CD4-positive, alpha-beta T cell treated with Interleukin-4 for 1 hour (primary cell): ENCODE measurements at places on chromosomes 3 and 15.
A peak's percentile ranks its signal among the peaks of the same experiment; 100 is the strongest.

GRCh38 chr15:63752075-63752684 lies 81.6 kb downstream of the HERC1 start:
- DNase-seq = peak; percentile 74

- no peak for DNase-seq
Observed at GRCh38 chr15:68921926-68922325, 8.4 kb upstream of the SPESP1 start.

DNA sequence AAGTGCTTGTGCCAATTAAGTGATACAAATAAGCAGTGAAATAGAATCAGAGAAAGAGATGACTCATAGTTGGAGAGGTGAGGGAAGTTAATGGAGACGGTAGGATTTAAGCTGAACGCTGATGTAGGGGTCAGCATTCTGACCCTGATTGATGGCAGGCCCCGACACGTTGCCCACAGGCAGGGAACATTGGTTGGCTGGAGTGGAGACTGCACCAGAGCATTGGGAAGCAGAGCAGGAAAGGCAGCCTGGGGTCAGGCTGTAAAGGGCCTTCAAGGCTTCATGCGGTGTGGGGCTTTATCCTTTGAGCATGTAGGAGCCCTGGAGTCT lies 68.6 kb downstream of the DCUN1D1 start:
- DNase-seq = no peak

DNA sequence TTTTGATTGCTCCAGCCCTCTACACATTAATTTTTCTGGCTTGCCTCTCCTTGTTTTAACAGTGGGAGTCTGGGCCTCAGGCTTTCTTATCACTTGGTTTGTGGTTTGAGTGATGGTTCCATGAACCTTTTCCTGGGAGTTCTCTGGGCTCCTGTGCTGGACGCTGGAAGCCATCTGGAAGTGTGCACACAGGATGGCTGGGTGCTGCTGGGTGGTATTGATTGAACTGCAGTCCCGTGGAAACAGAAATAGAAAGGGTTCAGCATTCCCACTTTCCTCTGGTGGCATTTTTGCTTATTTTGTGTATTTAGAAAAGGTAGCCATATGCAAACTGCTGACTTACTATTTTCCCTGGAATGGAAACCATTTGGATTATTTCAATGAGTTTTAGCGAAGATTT lies 25.6 kb downstream of the MITF start:
- no peak for DNase-seq

GRCh38 chr15:76787273-76787672 lies 117.9 kb downstream of the SCAPER start:
- no peak for DNase-seq

DNA sequence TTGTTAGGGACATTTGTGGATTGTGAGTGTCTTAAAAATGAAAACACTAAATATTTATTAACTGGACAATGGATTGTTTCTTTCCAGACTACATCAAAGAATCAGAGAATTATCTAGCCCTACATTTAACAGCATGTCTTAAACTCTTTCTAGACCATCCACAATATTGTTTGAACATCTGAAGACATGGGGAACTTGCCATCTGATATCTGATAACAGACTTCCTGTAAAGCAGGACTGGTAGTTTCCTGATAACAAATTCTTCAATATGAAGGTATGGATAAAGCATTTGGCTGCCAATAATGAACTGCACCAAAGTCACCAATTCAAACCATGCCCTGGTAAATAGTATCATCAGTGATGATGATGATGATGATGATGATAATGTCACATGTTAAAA lies 26.2 kb upstream of the HACD2 start:
- no peak for DNase-seq

DNA sequence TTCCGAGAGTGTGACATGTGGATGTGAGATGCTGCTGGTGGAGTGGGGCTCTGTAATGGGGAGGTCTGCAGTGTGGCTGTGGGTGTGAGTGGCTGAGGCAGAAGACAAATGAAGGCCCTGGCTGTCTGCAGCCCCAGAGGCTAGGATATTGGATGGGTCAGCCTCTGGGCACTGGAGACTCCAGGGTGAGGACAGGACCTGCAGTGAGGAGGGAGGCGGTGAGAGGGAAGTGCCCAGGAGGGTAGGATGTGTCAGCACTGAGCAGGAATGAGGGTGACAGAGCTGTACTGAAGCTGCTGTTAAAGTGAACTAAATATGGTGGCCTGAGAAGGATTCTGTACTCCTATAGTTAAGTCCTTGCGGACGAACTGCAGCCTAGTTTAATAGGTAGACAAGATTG lies 27.3 kb upstream of the PXYLP1 start:
- no peak for DNase-seq

DNA sequence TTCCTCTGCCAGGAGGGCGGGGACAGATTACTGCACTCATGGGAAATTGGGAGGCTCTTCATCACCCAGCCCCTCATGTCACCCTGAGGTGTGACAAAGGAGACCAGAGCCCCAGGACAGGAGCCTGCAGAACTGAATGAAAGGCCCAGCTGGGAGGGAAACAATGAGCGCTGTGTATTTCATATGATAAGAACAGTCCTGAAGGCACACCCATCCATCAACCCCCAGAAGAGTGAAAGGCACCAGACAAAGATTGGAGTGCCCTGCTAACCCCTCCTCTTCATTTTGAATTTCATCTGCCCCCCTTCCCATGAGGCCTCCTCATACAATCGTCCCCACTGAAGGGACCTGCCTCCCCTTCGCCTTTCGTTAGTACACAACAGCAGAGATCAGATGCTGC lies 160.0 kb upstream of the PRICKLE2 start:
- no peak for DNase-seq

GRCh38 chr3:154324919-154325318 lies 632 bp upstream of the DHX36 start:
- DNase-seq = no peak

DNA sequence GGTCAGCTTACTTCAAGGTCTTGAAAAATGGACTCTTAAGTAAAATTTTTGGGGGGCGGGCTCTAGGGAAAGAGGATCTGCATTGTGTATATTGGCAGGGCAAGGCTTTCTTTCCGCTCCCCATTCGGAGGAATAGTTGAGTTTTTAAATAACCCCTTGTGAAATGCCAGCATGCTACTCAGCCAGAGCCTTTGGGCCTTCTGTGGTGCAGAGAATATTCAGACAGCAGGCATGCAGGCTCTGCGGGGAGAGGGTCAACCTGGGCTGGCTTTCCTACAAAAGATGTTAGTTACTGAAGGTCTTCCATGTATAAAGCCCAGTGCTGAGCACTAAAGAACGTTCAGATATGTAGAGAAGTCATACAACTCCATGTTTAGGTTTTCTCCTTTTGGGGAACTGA lies 40.6 kb downstream of the ADAMTSL3 start:
- DNase-seq = no peak

- DNase-seq = no peak
Observed at GRCh38 chr3:165455360-165455759, 259.2 kb upstream of the SLITRK3 start.

- peak; percentile 24 for DNase-seq
Observed at GRCh38 chr3:177190756-177191681, 6.3 kb downstream of the TBL1XR1 start.

DNA sequence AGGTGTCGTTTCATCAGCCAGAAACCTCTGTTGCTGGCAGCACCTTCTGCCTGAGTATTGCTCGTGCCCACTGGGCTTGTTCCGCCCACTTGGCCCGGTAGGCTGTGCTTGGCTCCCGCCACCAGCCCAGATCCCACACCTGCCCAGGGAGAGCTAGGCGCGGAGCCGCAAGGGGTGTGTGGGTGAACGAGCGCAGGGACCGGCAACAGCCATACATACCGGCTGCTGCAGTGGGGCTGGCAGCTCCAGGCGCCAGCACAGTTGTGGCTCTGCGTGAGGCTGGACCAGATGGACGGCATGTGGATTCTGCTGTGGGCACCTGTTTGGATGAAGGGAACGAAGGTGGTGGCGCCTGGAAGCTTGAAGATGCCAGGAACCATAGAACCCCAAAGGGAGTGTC lies 331.5 kb upstream of the MCTP2 start:
- DNase-seq = no peak
